ENCODE measurements at places on chromosomes 12 and 14.
A peak's percentile ranks its signal among the peaks of the same experiment; 100 is the strongest.

DNA sequence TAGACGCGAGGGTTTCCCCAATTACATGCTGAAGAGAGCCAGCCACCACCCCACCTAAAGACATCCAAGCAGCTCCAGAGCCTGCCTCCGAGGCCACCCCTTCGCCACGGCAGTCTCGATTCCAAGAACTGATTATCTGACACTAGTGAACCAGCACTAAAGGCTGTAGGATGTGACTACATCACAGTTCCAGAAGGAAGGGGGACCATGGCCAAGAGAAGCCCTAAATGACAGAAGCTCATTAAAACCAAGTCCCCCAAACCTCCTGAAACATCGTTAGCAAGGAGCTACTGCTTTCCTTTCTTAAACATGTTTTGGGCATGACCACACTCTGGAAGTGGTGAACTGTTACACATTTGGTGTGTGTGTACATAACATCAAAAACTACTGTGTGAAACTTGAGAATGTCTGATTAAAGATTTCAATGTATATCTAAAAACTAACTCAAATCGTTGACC is 88.2 kb downstream of the DUSP16 start:
- DNase-seq = no peak
- H3K36me3 ChIP-seq = peaks cover 33% of the 10 kb centered on the region
- H3K27ac ChIP-seq = no peak overlapping the region
- peaks cover 8% of the 10 kb centered on the region for H3K4me1 ChIP-seq

GRCh38 chr14:68248481-68249255 is 429.1 kb downstream of the RAD51B start:
- no peak overlapping the region for H3K4me3 ChIP-seq
- H3K27me3 ChIP-seq = no peaks in the 10 kb centered on the region
- H3K36me3 ChIP-seq = no peaks in the 10 kb centered on the region
- peaks cover 3% of the 10 kb centered on the region for H3K4me1 ChIP-seq
- DNase-seq = peak; percentile 57

DNA sequence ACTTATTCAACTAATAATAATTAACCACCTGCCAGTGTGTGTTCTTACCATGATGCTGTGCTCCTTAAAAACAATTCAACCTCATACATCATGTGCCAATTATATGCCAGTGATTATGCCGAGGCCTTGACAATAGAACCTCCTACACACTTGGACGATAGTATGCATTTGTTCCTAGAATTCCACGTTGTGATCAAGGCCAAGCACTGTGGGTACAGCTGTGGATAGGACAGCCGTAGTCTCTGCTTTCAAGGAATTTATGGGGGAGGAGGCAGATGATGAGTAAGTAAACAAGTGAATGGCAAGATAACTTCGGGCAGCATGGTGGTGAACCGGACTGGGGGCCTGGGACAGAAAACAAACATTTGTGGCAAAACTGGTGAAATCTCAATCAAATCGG is 18.0 kb upstream of the MYO1H start:
- no peak overlapping the region for H3K27ac ChIP-seq
- H3K27me3 ChIP-seq = peaks cover 3% of the 10 kb centered on the region
- DNase-seq = no peak
- H3K4me3 ChIP-seq = no peak overlapping the region
- no peaks in the 10 kb centered on the region for H3K4me1 ChIP-seq

DNA sequence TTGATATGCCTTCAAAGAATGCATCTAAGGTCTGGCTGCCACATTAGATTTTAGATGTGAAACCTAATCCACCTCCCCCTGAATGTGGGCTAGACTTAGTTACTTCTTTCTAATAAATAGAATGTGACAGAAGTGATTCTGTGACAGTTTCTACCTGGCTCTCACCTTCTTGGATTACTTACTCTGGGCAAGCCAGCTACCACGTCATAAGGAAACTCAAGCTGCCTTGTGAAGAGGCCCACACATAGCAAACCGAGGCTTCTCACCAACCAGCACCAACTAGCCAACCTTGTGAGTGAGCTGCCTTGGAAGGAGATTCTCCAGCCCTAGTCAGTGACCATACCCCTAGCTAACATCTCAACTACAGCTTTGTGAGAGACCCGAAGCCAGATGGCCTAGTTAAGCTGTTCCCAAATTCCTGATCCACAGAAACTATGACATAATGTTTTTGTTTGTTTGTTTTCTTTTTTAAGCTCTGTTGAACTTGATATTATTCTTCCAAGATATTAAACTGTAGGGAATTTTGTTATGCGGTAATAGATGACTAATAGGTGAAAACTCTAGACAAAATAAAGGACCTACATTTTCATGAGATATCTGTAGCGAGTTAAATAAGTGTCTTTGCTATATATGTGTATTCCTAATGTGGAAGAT is 6.2 kb downstream of the GPR19 start:
- no peaks in the 10 kb centered on the region for H3K4me1 ChIP-seq
- H3K27ac ChIP-seq = no peak overlapping the region
- no peak for DNase-seq

DNA sequence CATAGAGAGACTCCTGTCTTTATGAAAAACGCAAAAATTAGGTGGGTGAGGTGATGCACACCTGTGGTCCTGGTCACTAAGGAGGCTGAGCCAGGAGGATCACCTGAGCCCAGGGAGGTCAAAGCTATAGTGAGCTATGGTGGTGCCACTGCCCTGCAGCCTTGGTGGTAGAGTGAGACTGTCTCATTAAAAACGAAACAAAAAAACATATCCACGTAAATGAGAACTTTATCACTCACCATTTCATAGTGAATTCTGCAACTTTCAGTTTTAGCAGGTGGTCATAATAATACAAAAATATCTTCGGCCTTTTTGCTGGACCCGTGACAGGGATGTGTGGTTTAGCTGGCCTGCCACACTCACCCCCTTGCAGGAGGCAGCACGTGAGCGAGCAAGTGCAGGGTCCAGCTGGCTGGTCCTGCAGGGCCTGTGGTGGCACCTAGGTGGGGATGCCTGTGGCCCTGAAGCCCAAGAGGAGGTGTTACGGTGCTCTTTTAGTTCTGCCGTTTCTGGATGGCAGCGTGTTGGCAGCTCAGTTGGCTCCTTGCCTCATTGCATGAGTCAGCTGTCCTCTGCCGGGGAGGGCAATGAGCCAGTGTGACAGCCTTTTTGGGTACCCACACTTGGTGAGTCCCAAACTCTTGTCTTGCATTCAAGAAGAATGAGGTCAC is 1330.7 kb upstream of the TMEM132C start:
- no peak overlapping the region for H3K27ac ChIP-seq
- no peak overlapping the region for H3K4me3 ChIP-seq
- H3K27me3 ChIP-seq = no peaks in the 10 kb centered on the region
- DNase-seq = no peak
- no peaks in the 10 kb centered on the region for H3K36me3 ChIP-seq
- H3K4me1 ChIP-seq = no peaks in the 10 kb centered on the region

DNA sequence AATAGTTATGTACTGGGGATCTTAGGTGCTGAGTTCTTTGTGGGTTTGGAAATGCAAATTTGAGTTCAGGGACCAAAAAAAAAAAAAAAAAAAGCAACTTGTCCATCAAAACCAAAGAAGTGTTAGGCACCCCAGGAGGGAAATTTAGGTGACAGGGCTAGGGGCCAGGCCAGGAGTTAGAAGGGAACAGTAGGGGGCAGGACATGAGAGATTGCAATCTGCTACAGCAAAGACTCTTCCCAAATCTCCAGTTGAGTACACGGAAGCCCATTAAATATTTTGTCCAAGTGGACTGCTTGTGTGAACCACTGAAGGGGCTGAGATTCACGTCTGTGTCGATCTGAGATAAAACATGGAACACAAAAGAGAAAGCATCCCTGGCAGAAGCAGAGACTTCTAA is 52.8 kb downstream of the TSPAN19 start:
- no peaks in the 10 kb centered on the region for H3K27me3 ChIP-seq
- no peak overlapping the region for H3K27ac ChIP-seq
- H3K4me3 ChIP-seq = no peak overlapping the region

DNA sequence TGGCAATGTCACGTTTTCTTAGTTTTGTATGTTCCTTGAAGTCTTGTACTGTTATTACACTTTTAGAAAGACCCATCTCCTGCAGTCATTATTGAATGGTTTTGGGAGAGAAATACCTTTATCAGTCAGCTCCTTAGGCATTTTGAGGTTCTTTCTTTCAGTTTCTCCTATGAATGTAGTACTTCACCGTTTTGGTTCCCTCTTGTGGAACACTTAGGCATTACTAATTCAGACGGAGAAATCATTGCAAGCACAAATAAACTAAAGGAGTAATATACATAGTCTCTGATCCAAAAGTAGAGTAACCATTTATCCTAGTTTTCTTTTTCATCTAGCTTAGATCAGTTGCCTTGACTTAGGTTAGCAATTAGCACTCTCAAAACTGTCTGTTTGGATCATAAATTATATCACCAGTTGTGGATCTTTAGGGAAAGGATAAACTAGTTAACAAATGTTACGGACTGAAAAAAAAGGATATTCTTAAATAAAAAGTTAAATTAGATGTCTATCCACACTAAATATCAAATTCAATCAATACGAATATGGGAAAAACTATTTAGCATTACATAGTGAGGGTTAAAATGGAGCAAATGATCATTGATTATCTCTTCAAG is 1538.3 kb upstream of the SEL1L start:
- DNase-seq = no peak
- no peaks in the 10 kb centered on the region for H3K36me3 ChIP-seq
- H3K4me3 ChIP-seq = no peak overlapping the region
- H3K4me1 ChIP-seq = no peaks in the 10 kb centered on the region
- no peak overlapping the region for H3K27ac ChIP-seq
- no peaks in the 10 kb centered on the region for H3K27me3 ChIP-seq

DNA sequence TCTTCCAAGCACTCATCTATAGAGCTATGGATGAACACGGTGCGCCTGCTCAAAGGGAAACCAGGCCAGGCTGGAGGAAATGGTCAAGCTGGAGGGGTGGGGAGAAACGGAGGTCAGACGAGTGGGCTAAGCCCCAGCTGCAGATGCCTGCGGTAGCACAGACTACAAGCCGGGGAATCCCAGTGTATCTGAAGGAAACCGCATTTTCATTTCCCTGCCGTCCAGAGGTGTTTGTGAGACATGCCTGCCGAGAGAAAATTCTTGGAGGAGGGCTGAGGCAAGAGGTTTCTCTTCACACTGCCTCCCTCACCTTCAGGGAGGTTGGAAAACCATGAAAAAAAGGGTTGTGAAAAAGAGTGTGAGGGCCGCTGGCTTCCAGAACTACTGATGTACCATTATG is 102.0 kb upstream of the FOXN3 start:
- no peak for DNase-seq
- H3K4me3 ChIP-seq = no peak overlapping the region
- no peaks in the 10 kb centered on the region for H3K27me3 ChIP-seq
- peaks cover 4% of the 10 kb centered on the region for H3K36me3 ChIP-seq

- H3K36me3 ChIP-seq = no peaks in the 10 kb centered on the region
- no peaks in the 10 kb centered on the region for H3K27me3 ChIP-seq
- H3K27ac ChIP-seq = peak within 1 kb of the TSS; percentile 81
- H3K4me1 ChIP-seq = peaks cover 5% of the 10 kb centered on the region
- peak; percentile 90 for DNase-seq
Observed at GRCh38 chr14:67599698-67600561, at the start of gene PIGH. PIGH (minus strand) TSS chr14:67600268; CDS start chr14:67600203, 65 bp downstream.

GRCh38 chr12:4276524-4277204 is 3.1 kb downstream of the CCND2 start:
- peak; percentile 69 for DNase-seq
- H3K4me1 ChIP-seq = peaks cover 52% of the 10 kb centered on the region
- H3K27me3 ChIP-seq = peaks cover 43% of the 10 kb centered on the region
- H3K4me3 ChIP-seq = no peak overlapping the region
- peaks cover 37% of the 10 kb centered on the region for H3K36me3 ChIP-seq

- DNase-seq = no peak
- H3K4me1 ChIP-seq = no peaks in the 10 kb centered on the region
- H3K27ac ChIP-seq = no peak overlapping the region
Observed at GRCh38 chr12:69225251-69225910, 14.0 kb upstream of the CPSF6 start.

DNA sequence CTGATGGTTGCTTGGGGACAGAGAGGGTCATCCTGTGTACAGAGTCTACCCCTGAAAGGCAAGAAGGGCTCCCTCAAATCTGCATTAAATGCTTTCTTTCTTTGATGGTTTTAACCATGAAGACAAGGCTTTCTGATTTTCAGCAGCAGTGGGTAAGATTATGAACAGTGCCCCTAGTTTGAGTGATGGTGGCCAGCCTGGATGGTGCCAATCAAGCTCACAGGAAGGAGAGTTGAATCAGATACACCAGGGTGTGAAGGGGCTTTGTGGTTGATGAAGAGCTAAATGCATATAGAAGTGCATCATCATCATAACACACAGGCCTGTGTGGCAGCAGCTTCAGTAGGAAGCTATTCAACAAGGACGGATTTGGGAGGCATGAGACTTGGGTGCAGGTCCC is 5.7 kb downstream of the KRT85 start:
- H3K4me1 ChIP-seq = peaks cover 22% of the 10 kb centered on the region
- H3K27me3 ChIP-seq = peaks cover 2% of the 10 kb centered on the region
- no peaks in the 10 kb centered on the region for H3K36me3 ChIP-seq

- no peak overlapping the region for H3K4me3 ChIP-seq
- no peaks in the 10 kb centered on the region for H3K27me3 ChIP-seq
- DNase-seq = no peak
- no peak overlapping the region for H3K27ac ChIP-seq
- H3K36me3 ChIP-seq = no peaks in the 10 kb centered on the region
Observed at GRCh38 chr12:86826051-86826450, 569.9 kb upstream of the MGAT4C start.

GRCh38 chr12:125276567-125276966 is 211.3 kb downstream of the AACS start:
- H3K4me3 ChIP-seq = no peak overlapping the region
- no peaks in the 10 kb centered on the region for H3K4me1 ChIP-seq
- DNase-seq = no peak
- H3K27ac ChIP-seq = no peak overlapping the region
- H3K27me3 ChIP-seq = no peaks in the 10 kb centered on the region

DNA sequence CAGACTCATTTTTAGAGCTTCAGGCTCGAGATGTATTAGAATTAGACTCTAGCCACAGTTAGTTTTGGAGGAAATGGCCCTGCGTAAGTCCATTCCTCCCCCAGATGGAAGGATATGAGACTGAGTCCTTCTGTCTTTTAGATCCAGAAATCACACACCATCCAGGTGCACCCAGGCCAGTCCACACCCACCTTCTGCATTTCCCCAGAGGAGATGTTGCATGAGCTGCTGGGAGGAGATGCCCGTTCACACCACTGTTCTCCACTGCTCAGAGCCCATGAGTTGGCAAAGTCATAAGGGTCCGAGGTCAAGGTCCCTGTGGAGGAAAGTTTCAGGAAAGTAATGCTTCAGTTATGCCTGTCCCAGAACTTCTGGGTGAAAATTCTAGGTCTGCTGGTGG is 29.2 kb downstream of the VWF start:
- H3K27me3 ChIP-seq = no peaks in the 10 kb centered on the region
- H3K4me1 ChIP-seq = no peaks in the 10 kb centered on the region
- no peak overlapping the region for H3K4me3 ChIP-seq
- no peak overlapping the region for H3K27ac ChIP-seq
- no peak for DNase-seq

GRCh38 chr14:77542421-77543239 is 44.0 kb upstream of the ISM2 start:
- no peak overlapping the region for H3K4me3 ChIP-seq
- no peak for DNase-seq

Data from thymus (tissue), 14 donors.